Suppressor macrophage treated with lipopolysaccharide for 4 hours (primary cell): ENCODE measurements at places on chromosomes 7 and 10.
A peak's percentile ranks its signal among the peaks of the same experiment; 100 is the strongest.

DNA sequence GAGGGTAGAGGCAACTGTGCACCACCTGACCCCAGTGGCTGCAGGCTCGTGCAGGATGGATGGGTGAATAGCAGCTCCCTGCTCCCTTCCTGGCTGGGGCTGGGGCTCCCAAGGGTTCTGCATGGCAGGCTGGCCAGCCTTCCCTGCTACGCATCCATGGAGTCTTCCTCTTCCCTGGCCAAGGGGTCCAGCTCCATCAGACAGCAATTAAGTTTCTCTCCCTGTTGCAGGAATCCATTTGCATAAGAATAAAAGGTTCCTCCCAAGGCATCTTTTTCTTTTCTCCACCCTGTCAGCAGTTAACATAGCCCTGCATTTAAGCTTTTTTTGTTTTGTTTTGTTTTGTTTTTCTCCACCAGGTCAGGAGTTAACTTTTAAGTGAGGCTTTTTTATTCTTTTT lies 10.0 kb upstream of the CPA2 start:
- DNase-seq, result no peak

- DNase-seq, result no peak
Measured at GRCh38 chr7:52261057-52261456, 774.4 kb upstream of the POM121L12 start.

DNA sequence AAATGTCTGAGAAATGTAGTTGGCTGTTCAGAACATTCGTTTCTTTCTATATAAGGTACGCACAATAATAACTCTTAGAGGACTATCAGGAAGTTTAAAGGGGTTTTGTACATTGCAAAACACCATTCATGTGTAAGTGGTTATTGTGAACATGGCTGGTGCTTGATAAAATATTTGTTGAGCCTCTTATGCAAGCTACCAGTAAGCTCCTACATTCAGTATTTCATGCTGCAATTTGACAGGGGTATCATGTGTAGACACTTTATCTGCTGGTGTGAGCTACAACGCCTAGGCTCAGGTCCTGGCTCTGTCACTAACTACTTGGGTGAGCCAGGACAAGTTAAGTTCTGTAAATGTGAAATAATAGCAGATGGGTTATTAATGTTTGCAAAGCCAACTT lies 75.5 kb downstream of the MAP3K8 start:
- no peak for DNase-seq

- DNase-seq, result no peak
Measured at GRCh38 chr7:115678086-115678982, 352.2 kb downstream of the TFEC start.

GRCh38 chr7:40947566-40947965 lies 755.3 kb downstream of the INHBA start:
- DNase-seq, result no peak

DNA sequence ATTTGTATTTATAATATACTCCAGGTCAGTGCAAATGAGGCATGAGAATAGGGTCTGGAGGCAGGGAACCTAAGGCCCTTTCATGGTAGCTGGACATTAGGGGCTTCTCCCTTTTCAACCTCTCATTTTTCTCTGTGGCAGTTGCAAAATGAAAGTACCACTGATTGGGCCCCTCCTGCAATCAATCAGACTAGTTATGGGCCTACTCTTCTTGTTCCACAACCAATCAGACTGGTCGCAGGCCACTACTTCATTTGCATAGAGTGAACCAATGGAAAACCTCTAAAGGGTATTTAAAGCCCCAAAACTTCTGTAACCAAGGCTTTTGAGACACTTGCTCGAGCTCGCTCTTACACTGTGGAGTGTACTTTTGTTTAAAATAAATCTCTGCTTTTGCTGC lies 10.0 kb upstream of the PRPS1L1 start:
- DNase-seq, result no peak

GRCh38 chr10:67883710-67884312 lies 645 bp upstream of the SIRT1 start:
- DNase-seq, result peak; percentile 12

DNA sequence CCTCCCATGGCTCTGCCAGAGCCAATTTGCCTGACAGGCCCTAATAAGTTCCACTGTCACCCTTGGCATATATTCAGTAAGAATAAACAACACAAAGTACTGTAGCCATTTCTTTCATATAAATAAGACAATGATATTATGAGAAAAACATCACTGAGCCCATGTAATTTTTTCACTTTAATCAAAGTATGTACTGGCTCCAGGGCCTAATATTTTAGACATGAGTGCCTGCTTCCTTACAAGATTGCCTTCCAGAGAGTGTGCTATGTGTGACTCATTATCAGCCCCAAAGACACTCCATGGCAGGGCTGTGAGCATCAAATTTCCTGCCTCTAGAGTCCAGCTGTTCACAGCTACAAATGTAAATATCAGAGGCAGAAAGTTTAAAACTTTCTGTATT lies 297.6 kb downstream of the LHFPL3 start:
- no peak for DNase-seq

DNA sequence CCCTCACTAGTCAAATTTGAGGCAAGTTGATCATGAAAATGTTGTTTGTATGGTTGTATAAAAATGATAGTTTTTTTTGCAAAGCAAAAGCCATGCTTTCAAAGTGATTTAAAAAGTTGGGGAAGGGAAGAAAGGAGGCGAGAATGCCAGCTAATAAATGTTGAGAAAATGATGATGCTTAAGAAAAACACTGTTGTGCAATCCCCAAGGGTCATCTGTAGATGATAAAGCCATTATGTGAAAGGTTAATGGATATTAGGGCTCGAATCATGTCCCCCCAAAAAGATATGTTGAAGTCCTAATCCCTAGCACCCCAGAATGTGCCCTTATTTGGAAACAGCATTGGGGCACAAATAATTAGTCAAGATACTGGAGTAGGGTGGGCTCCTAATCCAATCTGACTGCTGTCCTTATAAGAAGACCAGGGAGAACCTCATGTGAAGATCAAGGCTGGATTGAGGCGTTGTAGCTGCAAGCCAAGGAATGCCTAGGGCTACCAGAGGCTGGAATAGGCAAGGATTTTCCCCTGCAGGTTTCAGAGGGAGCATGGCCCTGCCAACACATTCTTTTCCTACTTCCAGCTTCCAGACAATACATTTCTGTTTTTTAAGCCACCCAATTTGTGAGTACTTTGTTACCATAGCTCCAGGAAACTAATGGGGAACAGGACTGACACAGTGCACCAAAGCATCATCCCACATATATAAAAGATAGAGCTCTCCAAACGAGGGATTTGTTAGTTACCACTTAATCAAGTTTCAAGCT lies 35.4 kb upstream of the MKLN1 start:
- DNase-seq, result no peak

DNA sequence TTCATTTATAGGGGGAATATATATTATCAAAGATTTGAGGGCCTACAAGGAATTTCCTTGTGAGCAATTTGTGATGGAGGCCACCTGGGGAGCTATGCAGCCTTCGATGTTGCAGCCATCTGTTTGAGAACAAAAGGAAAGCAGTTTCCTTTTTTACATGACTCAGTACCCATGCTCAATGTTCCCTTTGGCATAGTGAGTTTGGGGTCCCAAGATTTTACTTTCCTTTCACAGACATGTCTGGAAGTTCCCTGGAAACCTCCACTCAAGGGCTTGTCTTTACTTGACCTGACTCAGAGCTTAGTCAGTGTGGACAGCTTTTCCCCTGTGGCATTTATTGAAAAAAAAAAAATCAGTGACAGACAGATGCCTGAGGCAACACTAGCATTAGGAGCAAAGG lies 73.5 kb upstream of the VIPR2 start:
- no peak for DNase-seq

- peak; percentile 21 for DNase-seq
Measured at GRCh38 chr7:139931190-139931934, 102.3 kb downstream of the TBXAS1 start.
